ENCODE measurements at places on chromosomes 7 and 10.

- DNase-seq = no peak
These were observed 154.4 kb downstream of the DIP2C start for GRCh38 chr10:535051-535450.

DNA sequence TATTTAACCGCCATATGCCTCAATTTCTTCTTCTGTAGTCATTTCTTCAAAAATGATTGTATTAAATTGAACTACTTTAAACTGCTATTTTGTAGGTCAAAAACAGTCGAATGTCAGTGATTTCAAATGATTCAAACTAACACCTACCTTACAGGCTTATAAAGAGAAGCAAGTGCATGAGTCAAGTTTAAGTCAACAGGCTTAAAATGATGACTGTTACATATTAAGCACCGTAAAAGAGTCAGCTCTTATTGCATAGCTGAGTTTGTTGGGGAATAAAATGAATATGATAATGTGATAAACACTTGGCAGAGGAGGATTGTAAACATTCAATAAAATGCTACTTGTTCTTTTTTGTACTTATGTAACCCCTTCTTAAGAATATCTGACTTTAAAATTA lies 90.1 kb upstream of the ANKRD1 start:
- DNase-seq = no peak

DNA sequence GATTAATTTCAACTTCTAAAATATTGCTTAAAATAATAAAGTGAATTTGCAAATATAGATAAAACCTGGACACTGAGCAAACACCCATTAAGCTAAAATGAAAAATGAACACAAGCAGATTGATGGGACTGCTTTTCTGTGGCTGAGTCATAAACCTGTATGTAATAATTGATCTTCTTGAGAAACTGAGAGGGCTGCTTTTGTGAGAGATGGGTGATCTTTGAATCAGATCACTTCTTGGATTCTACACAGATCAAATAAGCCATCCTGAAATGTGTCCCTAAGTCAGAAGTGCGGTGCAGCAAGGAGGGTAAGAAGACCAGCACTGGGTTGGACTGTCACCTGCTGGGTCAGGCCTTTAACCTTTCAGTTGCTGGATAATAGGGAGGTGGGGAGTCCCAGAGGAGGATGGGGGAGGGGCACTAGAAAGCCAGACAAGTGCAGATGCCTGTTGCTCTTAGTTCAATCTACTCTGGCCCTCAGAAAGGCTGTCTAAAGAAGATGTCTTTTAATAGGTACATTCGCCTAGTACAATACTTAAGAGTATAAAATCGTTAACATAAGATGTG lies 178.2 kb upstream of the NAMPT start:
- DNase-seq = no peak

DNA sequence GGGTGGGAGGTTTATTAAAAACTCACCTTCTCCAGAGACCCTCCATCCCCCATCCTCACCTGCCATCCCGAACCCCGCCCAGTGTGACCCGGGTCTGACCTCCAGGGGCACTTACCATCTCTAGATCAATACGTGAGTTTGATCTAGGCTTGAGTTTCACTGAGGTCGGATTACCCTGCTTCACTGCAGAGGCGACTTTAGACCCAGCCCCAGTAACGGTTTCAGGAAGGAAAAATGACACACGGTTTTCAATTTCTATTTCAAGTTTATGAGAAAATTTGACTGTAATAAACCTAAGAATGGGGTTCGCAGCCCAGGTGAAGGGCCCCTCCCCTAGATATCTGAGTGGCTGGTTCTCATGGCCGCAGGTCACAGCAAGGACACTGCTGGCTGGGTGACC lies 33.1 kb downstream of the RCC1L start:
- no peak for DNase-seq

GRCh38 chr10:80356563-80356988 lies at the start of the genes DYDC1 and DYDC2:
Gene DYDC1 (minus strand): TSS chr10:80356755. CDS start chr10:80352601, 4,154 bp downstream.
Gene DYDC2 (plus strand): TSS chr10:80356781. CDS start chr10:80362444, 5,663 bp downstream.
- peak; percentile 20 for DNase-seq

DNA sequence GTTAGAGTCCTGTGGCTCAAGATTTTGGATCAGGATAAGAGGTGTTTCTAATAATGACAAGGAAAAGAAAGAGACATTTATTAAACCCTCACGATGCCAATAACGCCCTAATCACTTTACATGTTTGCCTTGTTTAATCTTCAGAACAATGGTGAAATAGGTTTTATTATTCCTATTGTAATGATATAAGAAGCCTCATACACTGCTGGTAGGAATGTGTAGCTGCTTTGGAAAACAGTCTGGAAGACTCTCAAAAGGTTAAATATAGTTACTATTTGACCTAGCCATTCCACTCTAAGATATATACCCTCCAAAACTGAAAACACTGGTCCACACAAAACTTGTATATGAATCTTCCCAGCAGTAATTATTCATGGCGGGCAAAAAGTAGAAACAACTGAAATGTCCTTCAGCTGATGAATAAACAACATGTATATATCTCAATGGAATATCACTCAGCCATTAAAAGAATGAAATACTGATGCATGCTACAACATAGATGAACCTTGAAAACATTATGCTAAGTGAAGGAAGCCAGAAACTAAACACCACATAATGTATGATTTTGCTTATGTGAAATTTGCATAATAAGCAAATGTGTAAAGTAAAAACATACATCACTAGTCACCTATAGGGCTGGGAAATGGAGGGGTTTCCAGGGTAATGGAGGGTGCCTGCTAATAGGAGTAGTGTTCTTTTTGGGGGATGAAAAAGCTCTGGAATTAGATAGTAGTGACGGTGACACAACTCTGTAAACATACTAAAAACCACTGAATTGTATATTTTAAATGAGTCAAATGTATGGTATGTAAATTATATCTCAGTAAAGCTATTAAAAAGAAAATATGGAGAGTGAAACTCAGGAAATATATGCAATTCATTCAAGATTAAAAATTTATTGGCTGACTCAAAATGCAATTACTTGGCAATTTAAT lies 76.9 kb upstream of the ANK3 start:
- no peak for DNase-seq

All from GM03348 (cell line).